CD8-positive, alpha-beta memory T cell (primary cell): ENCODE measurements at places on chromosomes 3 and 15.

- no peak for DNase-seq
Measured at GRCh38 chr15:56469483-56469882, 4.5 kb upstream of the MNS1 start.

DNA sequence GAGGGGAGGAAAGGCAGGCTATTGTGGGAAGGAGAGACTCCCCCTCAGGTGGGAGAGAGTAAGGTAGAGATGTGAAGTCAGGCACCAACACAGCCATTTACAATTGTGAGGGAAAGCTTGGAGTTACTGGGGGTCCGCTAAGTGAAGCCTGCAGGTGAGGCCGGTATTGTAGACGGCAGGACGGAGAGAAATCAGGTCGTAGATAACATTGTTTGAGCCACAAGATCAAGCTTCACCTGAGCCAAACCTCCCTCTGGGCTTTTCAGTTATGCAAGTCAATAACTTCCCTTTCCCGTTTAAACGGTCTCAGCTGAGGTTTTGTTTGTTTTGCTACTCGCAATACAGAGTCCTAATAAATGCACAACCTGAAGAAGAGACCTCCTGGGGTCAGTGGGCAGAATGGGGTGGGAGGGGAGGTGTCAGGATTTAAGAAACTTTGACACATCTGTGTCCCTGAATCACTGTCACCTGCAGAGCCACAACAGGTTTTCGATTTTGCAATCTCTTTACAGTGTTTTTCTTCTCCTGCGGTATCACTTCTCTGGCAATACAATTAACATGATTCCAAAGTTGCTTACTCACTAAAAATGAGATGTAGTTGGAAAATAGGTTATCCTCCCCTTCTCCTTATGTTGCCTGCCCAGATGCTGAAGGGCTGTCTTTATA is 72.0 kb upstream of the GLCE start:
- DNase-seq = no peak

GRCh38 chr15:63238796-63239195 is 38.6 kb upstream of the APH1B start:
- DNase-seq = no peak

GRCh38 chr15:80010131-80010673 is 39.2 kb upstream of the BCL2A1 start:
- DNase-seq = no peak

DNA sequence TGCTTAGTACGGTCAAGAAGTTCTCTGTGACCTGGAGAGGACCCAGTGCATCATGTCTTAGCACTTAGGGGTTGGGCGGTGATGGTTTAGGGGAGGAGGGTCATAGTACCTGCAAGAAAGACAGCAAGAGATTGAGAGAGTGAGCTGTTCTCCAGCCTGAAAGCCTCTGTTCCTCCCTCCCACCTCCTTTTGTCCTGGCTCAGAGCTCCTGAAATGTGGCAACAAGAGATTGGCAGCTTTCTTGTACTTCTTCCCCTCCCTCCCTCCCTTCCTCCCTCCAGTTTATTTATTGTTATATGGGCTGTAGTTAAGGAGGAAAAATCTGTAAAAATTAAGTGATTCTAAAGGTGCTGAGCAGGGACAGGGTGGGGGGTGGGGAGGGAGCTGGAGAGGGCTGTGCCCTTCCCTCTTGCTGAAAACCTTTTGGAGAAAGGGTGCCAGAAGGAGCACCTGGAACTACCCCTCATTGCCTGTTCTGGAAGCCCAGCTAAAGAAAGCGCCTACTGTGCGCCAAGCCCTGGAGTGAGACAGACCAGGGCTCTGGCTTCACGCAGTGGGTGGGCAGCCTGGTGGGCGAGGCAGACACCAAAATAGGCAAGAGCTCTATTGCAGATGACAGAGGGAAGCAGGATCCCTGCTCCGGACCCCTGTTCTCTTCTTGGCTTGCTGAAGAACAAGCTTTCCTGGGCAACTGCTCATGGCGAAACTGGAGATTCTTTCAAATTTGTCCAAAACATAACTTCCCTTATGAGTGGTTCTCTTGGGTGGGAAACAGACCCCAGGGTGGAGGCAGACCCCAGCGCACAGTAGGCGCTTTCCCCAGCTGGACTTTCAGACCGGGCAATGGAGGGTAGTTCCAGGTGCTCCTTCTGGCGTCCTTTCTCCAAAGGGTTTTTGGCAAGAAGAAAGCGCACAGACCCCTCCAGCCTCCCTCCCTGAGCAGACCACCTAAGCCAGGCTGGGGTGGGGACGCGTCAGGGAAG is 35.6 kb downstream of the LINGO1 start:
- no peak for DNase-seq

- no peak for DNase-seq
Measured at GRCh38 chr3:173287361-173287760, 110.2 kb upstream of the NLGN1 start.

GRCh38 chr3:114510201-114510600 is 216.4 kb downstream of the TIGIT start:
- DNase-seq = no peak

DNA sequence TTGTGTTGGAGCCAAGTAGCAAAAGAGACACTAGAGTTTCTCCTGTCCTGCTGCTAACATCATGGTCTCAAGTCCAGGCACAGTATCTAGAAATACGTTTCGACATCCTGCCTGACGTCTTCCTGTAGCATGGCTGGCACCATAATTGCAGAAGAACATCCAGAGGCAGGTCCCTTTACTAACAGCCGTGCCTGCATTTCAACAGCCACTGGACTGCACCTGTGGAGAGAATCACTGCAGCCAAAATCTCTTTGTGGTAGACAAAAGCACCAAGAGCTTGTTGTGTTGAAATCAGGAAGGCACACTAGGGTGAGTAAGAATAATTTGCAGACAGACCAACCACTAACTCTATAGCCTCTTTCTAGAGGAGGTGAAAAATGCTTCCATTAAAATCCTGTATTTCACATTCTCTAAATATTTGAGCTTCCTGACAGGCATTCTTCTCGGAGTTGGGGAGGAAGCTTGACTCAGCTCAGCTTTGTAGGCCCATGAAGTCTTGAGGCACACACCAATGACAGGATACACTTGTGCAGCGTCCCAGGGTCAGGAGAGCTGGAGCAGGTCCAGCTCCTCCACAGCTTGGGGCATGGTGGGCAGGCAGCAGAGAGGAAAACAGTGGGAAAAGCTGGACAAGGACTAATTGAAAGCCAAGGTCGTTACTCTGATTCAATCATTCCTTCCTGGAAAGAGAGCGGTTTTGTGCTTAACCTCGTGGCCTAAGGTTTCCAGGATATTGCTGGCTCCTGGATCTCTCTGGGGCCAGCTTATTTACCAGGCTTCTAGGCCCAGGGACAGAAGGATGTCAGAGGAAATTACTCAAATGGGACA is 244.9 kb downstream of the FAM43A start:
- DNase-seq = no peak

DNA sequence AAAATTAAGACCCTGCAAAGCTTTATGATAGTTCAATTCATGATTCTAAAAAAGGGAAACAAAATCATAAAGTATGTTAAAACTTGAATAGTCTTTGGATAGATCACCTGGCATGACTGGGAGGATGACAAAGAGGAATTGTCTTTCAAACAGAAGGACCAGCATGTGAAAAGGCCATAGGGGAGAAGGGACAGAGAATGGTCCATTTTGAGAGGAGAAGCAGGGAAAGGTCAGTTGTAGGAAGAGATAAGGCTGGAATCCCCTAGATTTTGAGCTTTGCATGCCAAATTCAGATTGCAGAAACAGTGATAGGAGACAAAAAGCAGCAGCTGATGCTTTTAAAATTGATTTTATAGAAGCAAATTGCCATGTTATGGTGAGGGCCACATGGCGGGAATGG is 12.7 kb downstream of the PROS1 start:
- DNase-seq = no peak

DNA sequence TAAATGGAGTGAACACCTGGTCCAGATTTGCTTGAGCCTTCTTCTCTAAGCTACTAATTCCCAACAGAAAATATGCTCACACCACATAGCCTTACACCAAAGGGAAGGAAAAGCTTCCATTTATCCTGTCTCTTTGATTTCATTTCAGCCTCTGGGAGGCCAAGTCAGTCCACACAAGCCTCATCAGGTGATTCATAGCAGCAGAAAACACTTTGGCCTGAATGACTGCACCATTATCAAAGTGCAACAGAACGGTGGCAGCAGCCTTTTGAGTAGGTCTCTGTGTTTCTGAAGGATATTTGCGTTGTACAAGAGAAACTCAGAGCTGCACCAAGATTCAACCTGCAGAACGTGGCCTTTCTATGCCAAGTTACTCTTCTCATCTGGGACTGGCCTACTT is 46.6 kb upstream of the SNRK start:
- no peak for DNase-seq

DNA sequence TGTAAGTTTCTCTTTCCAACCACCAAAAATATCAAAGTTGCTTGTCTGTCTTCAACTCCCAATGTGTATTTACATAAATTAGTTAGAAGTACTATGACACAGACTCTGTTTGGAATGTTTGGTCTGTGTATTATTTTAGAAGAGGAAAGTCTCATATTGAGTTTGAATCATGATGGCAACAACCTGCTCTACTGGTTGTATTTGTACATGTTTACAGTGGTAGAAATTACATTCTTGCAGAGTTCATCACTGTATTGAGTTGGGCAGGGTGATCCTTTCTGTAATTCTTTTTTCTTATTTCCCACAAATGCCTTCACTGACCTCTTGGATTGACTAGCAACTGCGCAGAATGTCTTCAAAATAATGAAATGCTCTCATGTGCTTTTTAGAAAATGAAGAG is 149.6 kb downstream of the CHL1 start:
- no peak for DNase-seq

GRCh38 chr3:55296030-55296429 is 191.1 kb downstream of the WNT5A start:
- no peak for DNase-seq

DNA sequence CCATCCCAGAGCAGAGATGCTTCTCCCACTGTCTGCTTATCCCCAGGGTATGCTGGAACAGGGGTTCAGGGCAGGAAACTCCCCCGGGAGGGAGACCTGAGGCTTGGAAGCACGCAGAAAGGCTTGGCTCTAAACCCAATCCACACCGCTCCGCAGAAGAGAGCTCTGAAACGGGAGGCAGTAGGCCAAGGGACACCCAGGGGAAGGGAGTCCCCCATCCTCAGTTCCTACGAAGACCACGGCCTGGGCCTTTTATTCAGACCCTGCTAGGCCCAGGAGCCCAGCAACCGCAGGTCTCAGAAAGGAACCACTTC is 1.8 kb upstream of the HAPLN3 start:
- DNase-seq = no peak

DNA sequence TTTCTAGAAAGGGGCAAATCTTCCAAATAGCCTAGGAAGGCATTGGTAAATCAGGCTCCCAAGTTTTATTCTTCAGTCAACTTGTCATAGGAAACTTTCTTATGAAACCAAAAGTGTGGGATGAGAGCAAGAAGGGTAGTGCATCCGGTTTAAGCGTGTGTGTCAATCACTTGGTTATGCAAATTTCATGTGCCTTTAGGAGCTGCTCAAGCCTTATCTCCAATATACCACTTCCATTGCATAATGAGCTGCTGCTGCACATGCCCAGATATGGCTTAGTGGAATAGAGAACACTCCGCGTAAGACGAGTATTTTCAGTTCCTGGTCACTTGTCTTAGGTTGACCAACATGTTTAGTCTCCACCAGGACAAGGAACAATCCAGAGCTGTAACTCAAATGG is 242.1 kb downstream of the CBLB start:
- DNase-seq = no peak

DNA sequence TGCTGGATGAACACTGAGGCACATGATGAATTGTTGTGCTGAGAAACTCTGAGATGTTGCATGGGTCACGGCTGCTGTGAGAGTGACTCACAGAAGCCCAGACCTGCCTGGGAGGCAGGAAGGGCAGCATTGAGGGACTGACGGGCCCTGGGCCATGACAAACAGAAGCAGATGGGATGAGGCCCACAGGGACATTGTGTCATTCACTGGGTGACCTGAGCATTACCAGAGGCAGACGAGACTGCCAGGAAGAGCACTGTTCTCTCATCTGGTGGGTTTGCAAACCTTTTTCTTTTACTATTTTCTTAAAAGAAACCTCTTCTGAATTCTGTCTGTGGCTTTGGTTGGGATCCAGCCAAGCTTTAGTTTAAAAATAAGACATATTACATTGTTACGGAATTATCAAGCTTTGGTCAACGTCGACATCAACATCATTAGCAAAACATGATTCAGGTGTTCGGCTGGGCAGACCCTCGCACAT is 67.8 kb downstream of the BDH1 start:
- DNase-seq = no peak

DNA sequence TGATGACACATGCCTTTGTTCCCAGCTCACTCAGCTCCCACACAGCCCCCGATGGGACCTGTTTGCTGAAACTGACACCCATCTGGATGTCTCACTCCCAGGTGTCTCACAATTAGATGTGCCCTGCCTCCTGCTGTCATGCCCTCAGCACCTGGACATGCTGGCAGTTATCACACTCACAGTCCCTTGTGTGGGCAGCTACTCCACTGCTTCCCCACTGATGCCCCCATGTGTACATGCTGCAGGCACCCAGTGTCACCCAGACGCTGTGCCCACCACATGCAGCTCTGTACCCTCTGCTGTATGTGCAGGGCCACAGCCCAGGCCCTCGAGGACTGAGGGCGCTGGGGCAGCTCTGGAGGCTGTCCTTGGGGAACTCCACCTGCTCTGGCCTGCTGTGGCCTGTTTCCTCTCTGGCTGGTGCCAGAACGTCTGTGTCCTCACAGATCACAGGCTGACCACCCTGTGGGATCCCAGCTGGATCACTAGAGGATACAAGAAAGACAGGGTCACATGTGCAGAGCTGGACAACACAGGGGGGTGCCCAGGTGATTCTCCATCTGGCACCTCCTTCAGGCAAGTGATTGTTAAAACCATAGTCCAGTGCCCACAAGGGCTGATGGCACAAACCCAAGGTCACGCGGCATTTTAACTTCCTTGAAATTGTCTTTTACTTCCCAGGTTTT is 14.0 kb downstream of the C3orf22 start:
- no peak for DNase-seq

- DNase-seq = no peak
Measured at GRCh38 chr3:64422192-64422591, 196.9 kb upstream of the PRICKLE2 start.

- peak; percentile 74 for DNase-seq
Measured at GRCh38 chr15:90376789-90377188, 11.3 kb upstream of the IQGAP1 start.

DNA sequence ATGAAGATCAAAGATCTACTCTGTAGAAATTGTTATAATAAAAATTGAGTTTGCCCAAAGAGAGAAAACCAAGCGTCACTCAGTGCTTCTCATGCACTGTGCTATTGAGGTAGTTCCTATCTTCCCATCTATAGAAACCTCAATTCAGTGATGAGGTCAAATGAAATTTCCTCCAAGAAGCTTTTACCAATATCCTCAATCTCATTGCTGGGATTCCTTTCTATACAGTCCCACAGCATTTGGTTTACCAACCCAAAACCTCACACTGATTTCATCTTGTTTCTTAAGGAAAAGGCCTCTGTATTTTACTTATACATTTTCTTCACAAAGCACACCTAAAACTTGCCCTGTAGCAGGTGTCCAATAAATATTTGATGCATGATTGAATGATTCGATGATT is 147.2 kb downstream of the ALCAM start:
- DNase-seq = no peak
